ENCODE measurements at places on chromosomes 12 and 14.

DNA sequence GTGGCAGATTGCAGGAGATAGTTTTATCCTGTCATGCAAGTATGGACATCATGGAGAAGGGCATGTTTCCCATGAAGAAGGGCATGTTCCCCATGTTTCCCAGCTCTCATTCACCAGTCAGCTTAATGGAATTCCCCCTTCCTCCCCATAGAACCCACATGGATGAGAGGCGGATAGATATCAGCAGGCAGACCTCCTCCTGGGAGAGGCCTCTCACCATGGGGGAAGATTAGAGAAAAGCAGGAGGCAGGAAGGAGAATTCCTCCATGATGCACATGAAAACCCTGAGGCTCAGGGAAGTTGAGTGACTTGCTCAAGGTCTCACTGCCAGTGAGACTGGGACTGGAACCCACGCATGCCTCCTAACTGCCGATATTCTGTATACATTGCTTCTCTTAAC lies 92.9 kb upstream of the FOXN3 start:
- peak; percentile 78 for DNase-seq

- DNase-seq: no peak
Observed at GRCh38 chr14:101428409-101428808, 132.9 kb upstream of the DIO3 start.

- DNase-seq: peak; percentile 69
Observed at GRCh38 chr12:122880668-122881067, 15.3 kb downstream of the VPS37B start.

DNA sequence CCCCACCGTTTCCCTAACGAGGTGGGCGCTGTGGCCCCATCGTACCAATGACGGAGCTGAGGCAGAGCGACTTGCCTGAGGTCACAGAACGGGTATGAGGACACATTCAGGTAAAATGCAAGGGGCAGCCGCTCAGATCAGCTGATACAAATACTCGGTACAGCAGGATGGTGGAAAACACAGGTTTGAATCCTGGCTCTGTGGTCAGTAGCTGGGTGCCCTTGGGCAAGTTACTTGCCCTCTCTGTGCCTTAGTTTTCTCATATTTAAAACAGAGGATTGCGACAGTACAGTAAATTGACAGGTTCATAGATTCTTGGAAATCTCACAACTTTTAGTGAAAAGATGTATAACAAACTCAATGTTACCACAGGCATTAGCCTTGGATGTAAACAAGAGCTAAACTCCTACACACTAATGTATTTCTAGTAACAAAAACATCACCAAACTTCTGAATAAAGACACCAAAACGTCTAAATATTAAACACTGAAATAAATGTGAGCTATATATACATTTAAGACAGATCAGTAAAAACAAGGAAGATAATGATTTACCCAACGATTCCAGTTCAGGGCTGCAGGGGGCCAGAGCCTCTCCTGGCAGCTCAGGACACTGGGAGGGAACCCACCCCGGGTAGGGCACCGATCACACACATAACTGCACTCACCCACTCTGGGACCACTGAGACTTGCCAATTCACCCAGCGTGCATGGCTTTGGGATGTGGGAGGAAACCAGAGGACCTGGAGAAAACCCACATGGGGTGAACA lies 128.4 kb downstream of the RBM19 start:
- no peak for DNase-seq

DNA sequence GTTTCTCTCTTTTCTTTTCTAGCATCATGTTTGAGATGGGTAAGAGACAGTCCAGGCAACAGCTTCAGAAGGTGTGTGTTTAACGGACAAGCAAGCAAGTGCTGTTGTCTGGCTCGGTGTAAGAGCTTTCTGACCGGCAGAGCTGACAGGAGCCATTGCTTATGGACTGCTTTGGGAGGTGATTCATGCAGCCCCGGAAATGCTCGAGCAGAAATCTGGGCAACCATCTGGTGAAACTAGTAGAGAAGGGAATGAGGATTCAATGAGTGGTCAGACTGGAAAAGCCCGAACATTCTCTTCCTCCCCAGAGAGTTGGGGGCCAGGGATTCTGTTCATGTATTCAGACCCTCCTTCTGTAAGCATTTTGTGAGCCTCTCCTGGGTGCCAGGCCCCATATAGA lies 24.4 kb downstream of the TUNAR start:
- DNase-seq: peak; percentile 66

Data from fibroblast of skin of abdomen (primary cell).